ENCODE measurements at places on chromosomes 4 and X. TPM values are rescaled to one million over a fixed set of nuclear protein-coding genes. Genes with fewer than 3 reads are reported as not detected.
A peak's percentile ranks its signal among the peaks of the same experiment; 100 is the strongest.

GRCh38 chrX:71998836-71999509 is 88.3 kb downstream of the NHSL2 start:
- no peak overlapping the region for H3K27ac ChIP-seq
- no peaks in the 10 kb centered on the region for H3K36me3 ChIP-seq
- no peaks in the 10 kb centered on the region for H3K4me1 ChIP-seq
- H3K4me3 ChIP-seq: no peak overlapping the region
- no peaks in the 10 kb centered on the region for H3K27me3 ChIP-seq

DNA sequence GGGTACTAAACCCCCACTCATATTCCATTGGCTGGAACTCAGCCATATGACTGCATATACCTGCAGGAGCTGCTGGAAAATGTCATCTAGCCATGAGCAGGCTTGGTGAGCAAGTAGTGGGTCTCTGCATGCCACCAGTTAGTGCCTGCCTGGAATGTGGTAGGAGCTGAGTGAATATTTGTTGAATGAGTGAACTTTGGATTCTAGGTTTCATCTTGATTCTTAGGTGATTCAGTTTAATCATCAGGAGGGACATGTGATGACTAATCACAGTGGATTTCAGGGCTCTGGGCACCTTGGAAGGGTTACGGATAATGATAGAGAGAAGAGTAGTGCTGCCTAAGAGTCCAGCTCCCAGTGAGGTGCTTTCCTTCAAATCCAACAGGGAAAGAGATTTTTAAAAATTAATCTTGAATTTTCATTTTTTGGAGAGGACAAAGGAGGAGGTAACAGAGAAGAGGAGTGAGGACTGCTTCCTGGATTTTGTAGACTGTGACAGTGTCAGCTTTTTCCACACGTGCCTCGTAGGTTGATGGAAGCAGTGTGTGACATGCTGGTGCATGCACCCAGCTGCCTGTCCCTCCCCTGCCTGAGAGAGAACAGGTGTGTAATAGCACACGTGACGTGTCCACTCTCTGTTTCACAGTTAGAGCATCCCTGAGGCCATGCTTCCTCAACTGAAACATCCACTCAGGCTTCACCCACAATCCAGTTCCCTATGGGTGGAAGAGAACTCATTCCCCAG is 30.4 kb downstream of the NHS start:
- no peaks in the 10 kb centered on the region for H3K36me3 ChIP-seq
- H3K4me1 ChIP-seq: no peaks in the 10 kb centered on the region
- H3K27me3 ChIP-seq: no peaks in the 10 kb centered on the region
- H3K4me3 ChIP-seq: no peak overlapping the region

DNA sequence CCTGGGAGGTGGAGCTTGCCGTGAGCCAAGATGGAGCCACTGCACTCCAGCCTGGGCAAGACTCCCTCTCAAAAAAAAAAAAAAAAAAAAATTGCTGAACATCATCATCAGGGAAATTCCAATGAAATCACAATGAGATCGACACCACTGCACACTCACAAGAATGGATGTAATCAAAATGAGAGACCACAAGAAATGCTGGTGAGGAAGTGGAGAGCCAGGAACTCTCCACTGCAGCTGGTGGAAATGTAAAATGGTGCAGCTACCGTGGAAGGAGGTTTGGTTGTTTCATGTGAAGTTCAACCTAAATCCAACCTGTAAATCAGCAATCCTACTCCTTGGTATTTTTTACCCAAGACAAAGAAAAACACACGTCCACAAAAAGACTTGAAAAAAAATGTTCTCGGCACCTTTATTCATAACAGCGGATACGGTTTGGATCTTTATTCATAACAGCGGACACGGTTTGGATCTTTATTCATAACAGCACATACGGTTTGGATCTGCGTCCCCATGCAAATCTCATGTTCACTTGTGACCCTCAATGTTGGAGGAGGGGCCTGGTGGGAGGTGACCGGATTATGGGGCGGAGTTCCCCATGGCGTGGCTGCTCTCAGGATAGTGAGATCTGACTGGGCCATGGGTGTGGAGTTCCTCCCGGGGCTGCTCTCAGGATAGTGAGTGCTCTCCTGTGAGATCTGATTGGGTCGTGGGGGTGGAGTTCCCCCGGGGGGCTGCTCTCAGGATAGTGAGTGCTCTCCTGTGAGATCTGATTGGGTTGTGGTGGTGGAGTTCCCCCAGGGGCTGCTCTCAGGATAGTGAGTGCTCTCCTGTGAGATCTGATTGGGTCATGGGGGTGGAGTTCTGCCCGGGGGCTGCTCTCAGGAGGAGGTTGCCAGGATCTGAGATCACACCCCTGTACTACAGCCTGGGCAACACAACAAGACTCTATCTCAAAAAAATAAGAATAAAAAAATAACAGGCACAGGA is 7.7 kb downstream of the GAK start:
- DNase-seq: peak; percentile 50
- H3K27me3 ChIP-seq: no peaks in the 10 kb centered on the region
- peak overlapping the region; percentile 79 for H3K27ac ChIP-seq
- H3K4me1 ChIP-seq: peaks cover 45% of the 10 kb centered on the region

DNA sequence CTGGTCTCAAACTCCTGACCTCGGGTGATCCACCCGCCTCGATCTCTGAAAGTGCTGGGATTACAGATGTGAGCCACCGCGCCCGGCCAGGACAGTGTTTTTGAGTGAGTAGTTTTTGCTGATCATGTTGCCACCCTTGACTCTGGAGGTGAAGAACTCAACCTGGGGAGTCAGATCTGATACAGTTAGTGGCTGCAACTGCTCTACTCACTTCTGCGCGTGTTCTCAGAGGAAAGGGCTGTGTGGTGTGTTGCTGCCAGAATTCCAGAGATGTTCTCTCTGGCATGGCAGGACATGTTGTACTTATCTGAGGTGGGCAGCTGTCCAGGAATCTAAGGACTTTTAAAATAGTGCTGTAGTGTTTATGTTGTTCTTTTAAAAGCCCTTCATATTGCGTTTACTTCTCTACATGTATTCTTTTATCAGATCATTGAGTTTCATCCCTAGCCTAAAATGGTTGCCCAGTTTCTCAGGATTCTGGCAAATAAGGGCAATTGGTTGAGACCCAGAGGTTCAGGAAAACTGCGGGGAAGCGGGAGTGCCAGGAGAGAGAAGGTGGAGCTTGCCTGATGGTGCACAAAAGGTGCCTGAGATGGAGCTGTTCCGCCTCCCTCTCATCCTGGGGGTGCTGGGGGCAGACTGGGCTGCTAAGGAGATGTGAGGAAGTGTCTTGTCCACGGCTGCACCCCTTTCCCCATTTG is 97.7 kb downstream of the ARHGAP10 start:
- no peak overlapping the region for H3K4me3 ChIP-seq
- H3K27me3 ChIP-seq: no peaks in the 10 kb centered on the region
- peaks cover 5% of the 10 kb centered on the region for H3K36me3 ChIP-seq
- H3K4me1 ChIP-seq: no peaks in the 10 kb centered on the region
- no peak for DNase-seq
- no peak overlapping the region for H3K27ac ChIP-seq

The MAGEA11 gene
- not detected for polyA plus RNA-seq

The POF1B gene
- polyA plus RNA-seq: 1.0 TPM

All from GM12878 (cell line).